Activated CD4-positive, alpha-beta T cell treated with anti-CD3 and anti-CD28 coated beads, Interleukin-2, amount 10 ng/mL, durations not matched to agents 24 days and 14 days (primary cell): ENCODE measurements at places on chromosomes 6 and 20. TPM values are rescaled to one million over a fixed set of nuclear protein-coding genes. Genes with fewer than 3 reads are reported as not detected.
A peak's percentile ranks its signal among the peaks of the same experiment; 100 is the strongest.

GRCh38 chr6:14518515-14519217 is 401.1 kb downstream of the CD83 start:
- no peak overlapping the region for H3K4me3 ChIP-seq
- DNase-seq = no peak
- H3K27ac ChIP-seq = no peak overlapping the region
- H3K36me3 ChIP-seq = no peaks in the 10 kb centered on the region
- no peaks in the 10 kb centered on the region for H3K27me3 ChIP-seq

DNA sequence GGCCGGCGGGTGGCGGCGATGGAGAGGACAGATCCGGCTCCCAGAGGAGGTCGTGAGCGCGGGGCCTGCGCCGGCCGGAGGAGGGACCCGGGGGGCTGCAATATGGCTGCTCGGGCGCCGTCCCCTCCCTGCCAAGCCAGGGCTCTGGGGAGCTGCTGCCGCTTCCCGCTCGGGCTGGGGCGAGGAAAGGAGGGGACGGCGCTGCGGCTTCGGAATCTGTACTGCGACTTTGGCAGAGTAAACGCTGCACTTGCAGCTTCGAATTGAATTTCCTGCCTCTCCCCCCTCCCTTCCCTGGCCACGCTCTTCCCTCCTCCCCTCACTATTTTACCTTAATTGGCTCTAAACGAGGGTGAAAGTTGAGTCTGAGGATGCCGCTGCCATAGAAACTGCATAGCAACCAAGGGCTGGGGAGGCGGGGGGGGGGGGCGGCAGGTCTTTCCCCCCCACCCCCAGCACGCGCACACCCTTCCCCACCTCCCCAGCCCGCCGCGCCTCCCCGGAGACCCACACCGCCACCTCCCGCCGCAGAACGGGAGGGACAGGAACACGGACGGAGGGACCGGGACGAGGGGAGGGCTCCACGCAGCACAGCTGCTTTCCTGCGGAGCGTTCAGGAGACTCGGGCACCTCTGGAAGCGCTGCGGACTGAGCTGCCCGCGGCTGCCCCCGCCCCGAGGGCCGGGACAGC is 93.9 kb downstream of the RNASET2 start:
- H3K27ac ChIP-seq = no peak overlapping the region
- H3K27me3 ChIP-seq = peaks cover 35% of the 10 kb centered on the region
- peaks cover 5% of the 10 kb centered on the region for H3K4me1 ChIP-seq
- no peaks in the 10 kb centered on the region for H3K36me3 ChIP-seq

- DNase-seq = no peak
- no peak overlapping the region for H3K4me3 ChIP-seq
- H3K36me3 ChIP-seq = peaks cover 7% of the 10 kb centered on the region
- H3K27me3 ChIP-seq = peaks cover 2% of the 10 kb centered on the region
- H3K4me1 ChIP-seq = peaks cover 30% of the 10 kb centered on the region
- H3K27ac ChIP-seq = no peak overlapping the region
Observed at GRCh38 chr6:158164579-158165170, 3.4 kb downstream of the SERAC1 start.

GRCh38 chr6:168826726-168827585 is 386.0 kb downstream of the SMOC2 start:
- H3K27ac ChIP-seq = no peak overlapping the region
- no peak for DNase-seq
- H3K36me3 ChIP-seq = no peaks in the 10 kb centered on the region
- H3K4me3 ChIP-seq = no peak overlapping the region
- H3K27me3 ChIP-seq = no peaks in the 10 kb centered on the region

DNA sequence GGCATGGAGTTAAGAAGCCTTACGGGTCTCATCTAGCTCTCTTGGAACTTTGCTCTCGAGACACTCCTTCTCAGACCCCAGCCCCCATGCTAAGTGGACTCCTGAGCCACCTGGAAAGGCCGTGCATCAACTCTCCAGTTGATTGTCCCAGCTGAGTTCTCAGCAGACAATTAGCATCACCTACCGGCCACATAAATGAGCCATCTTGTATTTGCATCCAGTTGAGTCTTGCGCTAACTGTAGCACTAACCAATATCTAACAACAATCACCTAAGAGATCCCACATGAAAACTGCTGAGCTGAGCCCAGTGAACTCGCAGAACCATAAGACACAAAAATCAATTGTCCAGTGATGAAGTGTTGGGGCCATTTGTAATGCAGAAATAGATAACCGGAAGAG is 49.7 kb downstream of the PCNA start:
- peaks cover 31% of the 10 kb centered on the region for H3K4me1 ChIP-seq
- H3K4me3 ChIP-seq = no peak overlapping the region
- H3K36me3 ChIP-seq = no peaks in the 10 kb centered on the region

DNA sequence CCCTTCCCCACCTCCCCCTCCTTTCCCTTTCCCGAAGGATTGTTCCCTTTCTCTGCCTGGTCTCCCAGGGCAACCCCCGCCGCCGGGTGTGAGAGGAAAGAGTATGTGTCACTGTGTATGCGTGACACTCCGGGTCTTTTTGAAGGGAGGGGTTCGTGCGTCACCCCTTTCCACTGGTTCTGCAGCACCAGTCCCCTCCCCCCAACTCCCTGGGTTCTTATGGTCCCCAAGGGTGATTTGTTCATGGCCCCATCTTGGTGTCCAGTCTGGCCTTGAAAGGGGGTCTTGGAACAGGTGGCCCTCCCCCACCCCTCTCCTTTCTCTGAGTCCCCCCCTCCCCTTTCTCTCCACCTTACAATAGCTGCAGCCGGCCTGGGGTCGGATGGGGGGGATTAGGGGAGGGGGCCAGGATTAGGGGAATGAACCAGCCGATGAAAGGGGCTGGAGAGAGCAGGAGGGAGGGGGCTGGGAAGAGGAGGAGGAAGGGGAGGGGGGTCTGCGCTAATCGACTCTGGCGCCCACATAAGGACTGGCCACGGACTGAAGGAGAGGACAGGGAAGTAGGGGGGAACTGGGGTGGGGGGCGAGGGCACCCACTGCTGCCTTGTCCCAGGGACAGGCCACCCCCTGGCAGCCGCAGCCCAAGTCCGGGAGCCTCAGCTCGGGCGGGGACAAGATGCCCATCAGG is 1.3 kb upstream of the RING1 start:
- H3K4me1 ChIP-seq = peaks cover 52% of the 10 kb centered on the region
- H3K4me3 ChIP-seq = peak overlapping the region; percentile 89
- peaks cover 1% of the 10 kb centered on the region for H3K27me3 ChIP-seq
- H3K27ac ChIP-seq = peak overlapping the region; percentile 96

GRCh38 chr6:8420031-8420588 is 15.2 kb downstream of the SLC35B3 start:
- DNase-seq = no peak
- H3K4me3 ChIP-seq = no peak overlapping the region
- H3K36me3 ChIP-seq = peaks cover 27% of the 10 kb centered on the region
- H3K27ac ChIP-seq = no peak overlapping the region

GRCh38 chr20:46652699-46653098 is 1.4 kb upstream of the SLC13A3 start:
- H3K36me3 ChIP-seq = no peaks in the 10 kb centered on the region
- DNase-seq = no peak
- H3K27me3 ChIP-seq = peaks cover 42% of the 10 kb centered on the region
- no peak overlapping the region for H3K27ac ChIP-seq

DNA sequence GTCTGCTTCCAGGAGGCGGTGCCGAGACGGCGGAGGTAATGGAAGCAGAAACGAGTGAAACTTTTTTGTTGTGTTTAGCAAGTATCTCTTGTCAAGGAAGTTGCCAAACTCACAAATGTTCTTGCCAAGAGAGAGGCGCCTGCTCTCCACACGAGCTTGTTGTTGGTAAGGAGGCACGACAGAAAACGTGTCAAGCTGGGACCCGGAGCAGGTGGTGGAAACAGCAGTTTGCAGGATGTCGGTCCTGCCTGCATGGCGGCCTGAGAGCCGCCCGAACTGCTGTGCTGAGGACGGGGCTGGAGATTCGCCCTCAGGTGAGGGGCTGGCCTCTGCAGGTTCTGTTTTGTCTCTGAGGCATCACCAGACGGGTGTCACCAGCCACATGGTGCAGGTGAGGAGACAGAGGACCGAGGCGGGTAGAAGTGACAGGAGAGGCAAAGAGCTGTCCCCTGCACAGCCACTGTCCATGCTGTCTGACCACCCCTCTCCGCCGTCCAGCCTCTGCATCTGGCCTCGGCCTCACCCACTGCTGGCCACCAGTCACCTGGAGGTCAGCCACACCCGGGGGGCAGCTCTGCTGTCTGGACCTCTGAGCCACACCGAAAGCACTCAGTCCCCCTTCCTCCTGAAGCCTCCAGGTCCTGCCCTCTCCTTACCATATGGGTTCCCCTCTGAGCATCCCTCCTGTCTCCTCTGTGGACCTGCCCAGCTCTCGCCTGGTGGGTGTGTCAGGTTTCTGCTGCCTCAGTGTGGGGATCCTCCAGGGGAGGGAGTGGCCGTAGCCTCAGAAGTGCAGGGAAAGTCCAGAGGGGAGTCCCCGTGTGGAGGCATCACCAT is 261.5 kb downstream of the TAF4 start:
- no peak overlapping the region for H3K27ac ChIP-seq
- H3K4me1 ChIP-seq = no peaks in the 10 kb centered on the region
- DNase-seq = no peak
- no peak overlapping the region for H3K4me3 ChIP-seq
- H3K36me3 ChIP-seq = no peaks in the 10 kb centered on the region

DNA sequence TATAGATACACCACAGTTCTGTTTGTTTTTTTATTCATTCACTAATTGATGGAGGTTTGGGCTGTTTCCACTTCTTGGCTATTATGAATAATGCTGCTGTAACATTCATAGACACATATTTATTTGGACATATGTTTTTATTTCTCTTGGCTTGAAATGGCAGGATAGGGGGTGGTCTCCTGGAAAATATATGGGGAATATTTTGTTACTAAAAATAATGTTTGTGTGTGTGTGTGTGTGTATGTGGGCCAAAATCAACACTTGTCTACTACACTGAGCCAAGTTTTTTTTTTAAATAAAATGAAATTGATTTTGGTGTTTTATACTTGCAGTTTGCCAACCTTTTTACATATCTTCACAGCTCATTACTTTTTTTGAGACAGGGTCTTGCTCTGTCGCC is 264.4 kb upstream of the SULF2 start:
- H3K27me3 ChIP-seq = no peaks in the 10 kb centered on the region
- H3K4me3 ChIP-seq = no peak overlapping the region
- no peaks in the 10 kb centered on the region for H3K36me3 ChIP-seq
- H3K4me1 ChIP-seq = no peaks in the 10 kb centered on the region
- no peak overlapping the region for H3K27ac ChIP-seq

DNA sequence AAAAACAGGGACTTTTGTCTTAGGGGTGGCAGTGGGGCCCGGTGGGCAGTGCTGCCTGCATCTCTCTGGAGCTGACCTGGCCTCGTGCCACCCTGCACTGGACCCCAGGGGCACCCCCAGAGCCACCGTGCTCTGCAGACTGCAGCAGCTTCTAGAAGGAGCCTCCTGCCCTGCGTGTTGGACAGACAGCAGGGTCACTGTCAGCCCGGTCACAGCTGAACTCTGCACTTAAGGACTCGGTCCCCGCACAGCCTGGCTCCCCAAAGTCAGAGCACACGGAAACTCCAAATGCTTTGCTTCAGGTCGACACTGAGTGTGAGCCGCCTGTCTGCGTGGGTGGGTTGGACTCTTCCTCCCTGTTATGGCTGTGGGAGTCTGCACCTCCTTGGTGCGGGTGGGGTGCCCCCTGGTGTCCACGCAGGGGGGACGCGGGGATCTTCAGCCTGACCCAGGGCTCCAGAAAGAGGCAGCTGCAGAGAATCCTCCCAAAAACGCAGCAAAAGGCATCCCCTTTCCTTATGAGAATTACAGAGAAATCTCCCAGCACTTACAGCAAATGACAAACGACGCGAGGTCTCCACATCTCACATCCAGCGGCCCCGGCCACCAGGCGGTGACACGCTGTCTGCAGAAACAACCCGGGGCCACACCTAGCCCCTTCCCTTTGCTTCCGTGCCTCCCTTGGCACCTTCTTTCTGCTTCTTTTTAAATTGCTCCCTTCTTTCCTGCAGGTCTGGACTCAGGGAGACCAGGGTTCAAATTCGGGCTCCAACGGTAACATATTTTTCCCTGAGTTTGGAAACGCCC is 36.3 kb upstream of the DACT2 start:
- no peak overlapping the region for H3K4me3 ChIP-seq
- no peaks in the 10 kb centered on the region for H3K36me3 ChIP-seq
- no peaks in the 10 kb centered on the region for H3K27me3 ChIP-seq
- DNase-seq = peak; percentile 69

ABHD16B gene
- 0.19 TPM in 1 of 2 replicates, not detected in the other for total RNA-seq

SLC13A3 gene
- total RNA-seq = not detected in 2 replicates

GPX5 gene
- not detected in 2 replicates for total RNA-seq

GRCh38 chr6:42217157-42217518 is 523 bp downstream of the MRPS10 start:
- H3K36me3 ChIP-seq = peaks cover 19% of the 10 kb centered on the region
- peaks cover 23% of the 10 kb centered on the region for H3K4me1 ChIP-seq
- no peak for DNase-seq
- peak overlapping the region; percentile 98 for H3K4me3 ChIP-seq

CPXM1 gene
- total RNA-seq = 0.14 and 0.38 TPM in 2 replicates

DNA sequence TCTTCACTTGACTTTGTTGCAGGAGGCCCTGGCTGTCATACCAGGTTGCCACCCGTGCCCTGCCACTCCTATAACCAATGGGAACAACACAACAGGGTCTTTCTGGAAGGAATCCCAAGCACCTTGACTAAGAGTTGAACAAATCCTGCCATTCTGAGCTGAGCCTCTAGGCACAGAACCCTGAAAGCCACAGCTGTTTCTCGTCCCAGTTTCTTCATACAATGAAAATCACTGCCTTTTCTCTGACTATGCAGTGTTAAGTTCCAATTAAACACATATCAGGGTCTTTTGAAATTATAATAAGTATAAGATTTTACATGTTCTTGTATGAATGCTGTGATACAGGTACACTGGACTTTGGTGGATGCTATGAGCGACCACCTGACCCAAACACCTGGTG is 54.4 kb downstream of the RIPOR2 start:
- H3K4me1 ChIP-seq = peaks cover 54% of the 10 kb centered on the region
- H3K4me3 ChIP-seq = no peak overlapping the region
- no peak for DNase-seq
- H3K36me3 ChIP-seq = peaks cover 68% of the 10 kb centered on the region
- no peak overlapping the region for H3K27ac ChIP-seq

TSHZ2 gene
- 28.0 and 29.5 TPM in 2 replicates for total RNA-seq

ISM1 gene
- 5.3 and 5.4 TPM in 2 replicates for total RNA-seq

GRCh38 chr20:13173201-13173600 is 47.9 kb upstream of the ISM1 start:
- H3K27ac ChIP-seq = no peak overlapping the region
- H3K4me3 ChIP-seq = no peak overlapping the region
- H3K36me3 ChIP-seq = no peaks in the 10 kb centered on the region
- peaks cover 4% of the 10 kb centered on the region for H3K27me3 ChIP-seq
